ENCODE measurements at places on chromosomes 2 and 18. TPM values are rescaled to one million over a fixed set of nuclear protein-coding genes. Genes with fewer than 3 reads are reported as not detected.

The C2orf69 gene
- 5.6 TPM for total RNA-seq

The SLC5A7 gene
- not detected for total RNA-seq

DNA sequence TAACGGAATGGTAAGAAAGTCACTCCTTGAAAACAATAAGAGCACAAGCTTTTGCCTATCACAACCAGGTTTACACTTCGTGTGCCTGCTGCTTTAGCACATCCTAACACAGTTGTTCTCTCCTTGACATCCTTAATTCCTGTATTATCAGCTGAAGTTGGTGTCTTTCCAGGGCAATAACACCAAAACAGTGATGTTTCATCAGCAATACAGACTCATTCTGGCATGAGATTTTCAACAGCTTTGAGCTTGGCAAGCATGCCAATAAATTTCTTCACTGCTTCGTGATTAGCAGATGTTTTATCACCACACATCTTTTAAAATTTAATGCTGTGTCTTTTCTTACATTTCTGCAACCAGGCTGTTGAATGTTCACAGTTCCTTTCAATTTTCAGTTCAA is 148.4 kb downstream of the EIPR1 start:
- no peak for DNase-seq

DNA sequence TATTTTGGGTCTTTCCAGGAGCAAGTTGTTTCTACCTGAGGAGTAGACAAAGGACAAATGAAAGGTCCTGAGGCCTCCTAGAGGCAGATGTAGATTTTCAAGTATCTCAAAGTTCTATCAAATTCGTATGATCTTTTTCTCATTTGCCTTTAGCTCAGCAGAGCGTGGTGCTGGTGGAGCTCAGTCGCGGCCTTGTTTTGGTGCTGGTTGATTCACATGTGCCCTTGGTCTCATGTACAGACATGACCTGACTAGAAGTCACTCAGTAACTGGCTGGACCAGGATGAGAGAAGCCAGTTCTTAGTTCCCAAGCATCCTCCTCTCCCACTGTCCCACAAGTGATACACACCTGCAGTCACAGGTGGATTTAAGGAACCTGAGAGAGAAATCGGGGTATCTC is 264.0 kb downstream of the PRKCE start:
- no peak for DNase-seq

- no peak for DNase-seq
Observed at GRCh38 chr2:160742667-160743066, 249.1 kb upstream of the RBMS1 start.

GRCh38 chr2:107553046-107553445 is 273.6 kb upstream of the RGPD4 start:
- no peak for DNase-seq

DNA sequence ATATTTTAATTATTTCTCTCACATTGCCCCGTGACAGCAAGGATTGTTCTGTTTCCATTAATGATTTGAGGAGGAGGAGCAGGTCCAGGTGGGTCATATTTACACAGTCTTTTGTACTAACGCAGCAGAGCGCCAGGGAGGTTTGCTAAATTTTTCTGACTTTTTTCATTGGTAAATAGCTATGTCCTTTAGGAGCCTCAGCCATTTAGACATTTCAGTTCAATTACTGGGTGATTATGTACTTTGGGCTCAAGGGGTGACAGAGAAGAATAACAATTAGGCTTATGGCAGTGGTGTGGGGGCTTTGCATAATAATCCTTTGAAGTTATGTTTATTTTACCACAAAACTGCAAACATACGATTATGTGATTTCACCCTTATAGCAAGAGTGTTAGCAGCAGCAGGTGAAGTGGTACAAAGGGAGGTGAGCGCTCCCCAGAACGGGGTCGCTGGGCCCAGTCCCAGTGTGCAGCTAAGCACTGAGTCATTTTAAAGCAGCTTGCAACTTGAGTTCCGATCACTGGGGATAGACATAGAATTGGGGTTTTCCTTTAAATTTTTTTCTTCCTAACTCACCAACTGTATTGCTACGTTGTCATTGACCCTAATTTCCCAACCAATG is 80.3 kb downstream of the TSHZ1 start:
- no peak for DNase-seq

GRCh38 chr18:12287684-12288402 is 20.2 kb upstream of the TUBB6 start:
- DNase-seq: no peak
